ENCODE measurements at places on chromosomes 5 and 9. TPM values are rescaled to one million over a fixed set of nuclear protein-coding genes. Genes with fewer than 3 reads are reported as not detected.

Gene SH2D3C
- 1.8 TPM for total RNA-seq

Gene SLC30A5
- total RNA-seq = 56.7 TPM

Gene FYB1
- total RNA-seq = 22.9 TPM

Gene TMEM203
- 24.1 TPM for total RNA-seq

Gene IL5
- total RNA-seq = not detected

Gene KCTD16
- under 0.01 TPM for total RNA-seq

Gene PLAC8L1
- total RNA-seq = not detected

Gene CCDC183
- 53.0 TPM for total RNA-seq

Gene KLF9
- 174 TPM for total RNA-seq

- peak; percentile 67 for DNase-seq
- no peaks in the 10 kb centered on the region for H3K27me3 ChIP-seq
- H3K36me3 ChIP-seq = no peaks in the 10 kb centered on the region
- H3K4me3 ChIP-seq = no peak overlapping the region
- no peaks in the 10 kb centered on the region for H3K4me1 ChIP-seq
These were observed 18.3 kb downstream of the CMBL start for GRCh38 chr5:10289353-10289752.

DNA sequence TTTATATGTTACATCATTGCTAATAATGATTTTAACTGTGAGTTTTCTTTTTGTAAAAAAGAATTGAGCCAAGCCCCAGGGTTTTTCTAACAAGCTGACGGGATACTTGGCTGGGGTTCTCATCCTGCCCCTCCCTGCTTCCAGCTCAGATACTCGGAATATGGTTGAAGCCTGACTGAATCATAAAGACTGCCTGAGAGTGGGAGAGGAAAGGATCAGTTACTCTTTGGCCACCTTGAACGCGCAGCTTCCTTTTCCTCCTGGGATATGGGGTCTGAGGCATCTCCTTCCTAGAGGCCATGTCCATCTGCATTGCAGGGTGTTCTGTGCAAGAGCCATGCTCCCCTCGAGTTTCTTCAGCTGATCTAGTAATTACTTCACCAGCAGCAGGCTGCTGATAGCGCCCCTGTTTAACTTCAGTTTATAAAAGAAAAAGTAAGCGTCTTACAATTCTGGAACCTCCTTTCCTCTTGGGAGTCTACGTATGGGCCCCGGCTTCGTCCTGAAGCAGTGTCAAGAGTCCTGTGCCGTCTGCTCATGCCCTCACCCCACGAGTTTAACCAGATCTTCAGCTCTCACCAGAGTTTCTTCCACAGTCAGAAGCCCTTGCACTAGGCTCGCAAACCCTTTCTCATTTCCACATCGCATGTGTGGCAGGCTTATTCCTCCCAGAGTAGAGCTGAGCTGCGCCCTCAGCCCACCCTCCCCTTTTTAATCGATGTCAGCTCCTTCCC is 130.0 kb downstream of the MVB12B start:
- no peaks in the 10 kb centered on the region for H3K36me3 ChIP-seq
- no peaks in the 10 kb centered on the region for H3K27me3 ChIP-seq
- H3K27ac ChIP-seq = no peak overlapping the region
- no peak overlapping the region for H3K4me3 ChIP-seq

GRCh38 chr5:168109441-168109840 is 182.0 kb upstream of the WWC1 start:
- H3K4me1 ChIP-seq = no peaks in the 10 kb centered on the region
- H3K36me3 ChIP-seq = no peaks in the 10 kb centered on the region
- no peak for DNase-seq
- H3K4me3 ChIP-seq = no peak overlapping the region
- H3K27me3 ChIP-seq = no peaks in the 10 kb centered on the region

DNA sequence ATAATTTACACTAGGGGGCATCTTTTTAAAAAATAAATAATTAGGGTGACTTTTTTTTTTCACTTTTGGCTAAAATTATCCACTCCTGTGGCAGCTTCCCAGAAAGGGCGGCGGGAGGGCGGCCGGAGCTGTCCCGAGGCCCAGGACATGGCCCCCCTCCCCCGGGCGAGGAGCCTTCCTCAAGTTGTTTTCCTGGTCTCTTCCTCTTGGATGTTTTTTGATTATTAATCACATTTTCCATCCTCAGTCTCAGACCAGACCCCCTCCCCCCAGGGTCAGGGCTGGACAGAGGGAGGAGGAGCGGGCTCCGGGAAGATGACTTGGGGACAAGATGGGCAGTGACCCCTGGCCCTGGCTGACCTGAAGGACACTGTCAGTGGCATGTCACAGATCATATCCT is 4.7 kb upstream of the CNTFR start:
- peak overlapping the region; percentile 53 for H3K27ac ChIP-seq
- DNase-seq = no peak
- no peaks in the 10 kb centered on the region for H3K27me3 ChIP-seq

- H3K27ac ChIP-seq = no peak overlapping the region
- DNase-seq = no peak
- H3K4me1 ChIP-seq = peaks cover 4% of the 10 kb centered on the region
- H3K27me3 ChIP-seq = no peaks in the 10 kb centered on the region
- H3K4me3 ChIP-seq = no peak overlapping the region
These were observed 124.4 kb downstream of the SSBP2 start for GRCh38 chr5:81626524-81626923.

GRCh38 chr9:32957358-32957757 is 44.1 kb downstream of the APTX start:
- no peak overlapping the region for H3K4me3 ChIP-seq
- H3K27ac ChIP-seq = no peak overlapping the region
- peaks cover 7% of the 10 kb centered on the region for H3K36me3 ChIP-seq

DNA sequence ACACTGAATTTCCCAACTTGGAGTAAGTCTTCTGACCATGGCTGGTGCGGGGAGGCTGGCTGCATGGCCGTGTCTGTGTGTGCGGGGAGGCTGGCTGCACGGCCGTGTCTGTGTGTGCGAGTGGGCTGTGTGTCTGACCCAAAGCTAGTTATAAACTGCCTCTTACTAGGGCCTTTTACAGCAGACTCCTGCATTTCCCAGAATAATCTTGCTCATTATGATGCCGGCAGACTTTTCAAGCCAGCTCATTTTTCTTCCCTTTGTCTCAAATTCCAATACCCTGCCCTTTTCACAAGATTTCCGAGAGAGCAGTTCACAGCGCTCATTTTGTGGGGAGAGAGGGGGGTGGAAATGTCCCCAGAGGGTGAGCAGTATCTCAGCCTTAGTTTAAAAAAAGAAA is 470.7 kb upstream of the BRINP1 start:
- no peaks in the 10 kb centered on the region for H3K4me1 ChIP-seq
- H3K27ac ChIP-seq = no peak overlapping the region
- peak; percentile 36 for DNase-seq

GRCh38 chr9:27800692-27801370 is 227.6 kb upstream of the C9orf72 start:
- H3K27me3 ChIP-seq = no peaks in the 10 kb centered on the region
- H3K4me1 ChIP-seq = no peaks in the 10 kb centered on the region
- no peak for DNase-seq
- H3K4me3 ChIP-seq = no peak overlapping the region

- H3K4me1 ChIP-seq = peaks cover 21% of the 10 kb centered on the region
- no peak for DNase-seq
- peaks cover 13% of the 10 kb centered on the region for H3K36me3 ChIP-seq
- H3K27me3 ChIP-seq = no peaks in the 10 kb centered on the region
- no peak overlapping the region for H3K4me3 ChIP-seq
These were observed 33.0 kb upstream of the SLC25A51 start for GRCh38 chr9:37936965-37937364.

DNA sequence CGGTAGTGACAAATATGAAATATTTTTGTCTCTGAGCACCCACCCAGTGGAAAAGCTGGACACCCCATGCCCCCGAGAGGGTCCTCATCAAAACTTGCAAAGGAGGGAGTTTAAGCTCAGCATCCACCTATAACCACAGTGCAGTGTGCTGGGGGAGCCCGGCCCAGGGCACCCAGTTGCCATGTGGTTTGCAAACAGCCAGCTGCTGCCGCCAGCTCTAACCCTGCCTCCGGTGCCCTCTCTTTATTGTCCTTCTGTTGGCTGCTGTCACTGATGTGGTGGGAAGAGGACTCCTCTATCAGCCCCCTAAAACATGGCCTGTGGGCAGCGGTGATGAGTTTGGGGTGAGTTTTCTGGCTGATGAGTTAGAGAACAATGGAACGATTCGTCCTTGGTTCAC is 160.9 kb upstream of the MVB12B start:
- H3K36me3 ChIP-seq = no peaks in the 10 kb centered on the region
- peak; percentile 7 for DNase-seq
- H3K4me1 ChIP-seq = no peaks in the 10 kb centered on the region
- H3K27me3 ChIP-seq = peaks cover 41% of the 10 kb centered on the region
- no peak overlapping the region for H3K27ac ChIP-seq
- H3K4me3 ChIP-seq = no peak overlapping the region

- no peak overlapping the region for H3K27ac ChIP-seq
- no peaks in the 10 kb centered on the region for H3K27me3 ChIP-seq
- no peak overlapping the region for H3K4me3 ChIP-seq
- H3K36me3 ChIP-seq = no peaks in the 10 kb centered on the region
- DNase-seq = no peak
These were observed 296.9 kb downstream of the ADGRV1 start for GRCh38 chr5:90855296-90856010.

DNA sequence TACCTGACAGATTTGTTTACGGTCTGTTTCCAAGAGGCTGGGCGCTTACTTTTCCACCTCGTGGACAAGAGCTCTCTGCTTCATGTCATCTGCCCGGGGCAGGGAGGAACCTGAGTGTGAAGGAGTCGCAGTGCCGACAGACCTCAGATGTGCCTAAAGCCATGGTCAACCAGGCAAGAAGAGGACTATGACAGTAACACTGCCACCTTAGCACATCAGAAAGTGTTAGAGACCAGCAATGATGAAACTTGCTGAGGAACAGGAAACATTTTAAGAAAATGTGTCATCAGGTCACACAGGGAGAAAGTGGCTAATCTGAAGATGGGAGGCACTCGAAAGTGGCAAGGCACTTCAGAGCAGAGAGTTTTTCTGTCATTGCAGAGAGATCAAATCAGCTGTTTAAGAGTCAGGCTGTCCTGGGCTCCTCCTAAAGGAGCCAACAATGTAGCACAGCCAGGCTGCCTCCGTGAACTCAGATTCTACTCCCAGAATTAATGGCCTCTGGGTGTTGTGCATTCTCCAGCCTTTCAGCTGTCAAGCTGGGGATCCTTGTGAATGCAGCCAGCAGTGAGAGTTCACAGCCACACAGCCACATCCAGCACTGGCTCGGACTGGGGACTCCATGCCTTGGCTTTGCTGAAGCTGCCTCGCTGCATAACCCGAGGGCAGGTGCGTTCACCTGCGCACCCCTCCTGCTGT is 94.6 kb downstream of the RAPGEF1 start:
- DNase-seq = no peak
- H3K27ac ChIP-seq = no peak overlapping the region
- no peaks in the 10 kb centered on the region for H3K27me3 ChIP-seq
- peaks cover 8% of the 10 kb centered on the region for H3K36me3 ChIP-seq
- no peak overlapping the region for H3K4me3 ChIP-seq

GRCh38 chr9:112006361-112007020 is 109.9 kb downstream of the UGCG start:
- DNase-seq = no peak
- H3K4me1 ChIP-seq = peaks cover 3% of the 10 kb centered on the region
- H3K36me3 ChIP-seq = no peaks in the 10 kb centered on the region
- no peak overlapping the region for H3K27ac ChIP-seq
- H3K4me3 ChIP-seq = no peak overlapping the region
- H3K27me3 ChIP-seq = no peaks in the 10 kb centered on the region

DNA sequence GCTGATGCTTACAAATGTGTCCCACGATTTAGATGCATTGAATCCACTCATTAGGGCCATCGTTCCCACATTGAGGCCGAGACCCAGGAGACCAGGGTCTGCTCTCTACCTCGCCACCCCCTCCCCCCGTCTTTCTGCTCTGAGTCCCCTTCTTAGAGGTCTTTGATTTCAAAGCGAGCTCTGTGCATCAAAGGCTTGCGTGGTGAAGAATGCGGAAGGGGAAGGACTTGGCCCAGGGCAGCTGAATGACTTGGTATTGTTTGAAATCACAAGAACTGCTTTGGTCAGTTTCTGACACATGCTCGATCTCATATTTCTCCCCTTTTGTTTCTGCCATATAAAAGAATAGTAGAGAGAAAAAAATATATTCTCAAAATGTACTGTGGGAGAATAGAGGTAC is 78.3 kb upstream of the IRX1 start:
- no peaks in the 10 kb centered on the region for H3K27me3 ChIP-seq
- H3K36me3 ChIP-seq = no peaks in the 10 kb centered on the region
- no peak overlapping the region for H3K27ac ChIP-seq
- H3K4me3 ChIP-seq = no peak overlapping the region
- no peaks in the 10 kb centered on the region for H3K4me1 ChIP-seq

DNA sequence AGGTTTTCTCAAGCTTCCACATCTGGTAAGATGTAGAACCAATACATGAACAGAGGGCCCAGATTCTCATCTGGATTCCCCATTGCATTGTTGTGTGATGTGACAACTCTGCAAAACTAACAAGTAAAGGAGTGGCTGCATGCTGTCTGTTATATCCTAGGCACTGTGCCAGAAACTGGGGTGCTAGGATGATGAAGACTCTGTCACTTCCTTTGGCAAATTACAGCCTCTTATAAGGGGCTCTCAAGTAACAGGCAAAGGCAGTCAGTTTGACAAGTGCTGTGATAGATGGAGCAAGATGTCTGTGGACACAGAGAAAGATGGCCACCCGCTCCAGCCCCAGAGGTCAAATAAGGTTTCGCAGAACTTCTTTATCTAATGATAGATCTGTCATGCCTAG is 115.7 kb downstream of the PAPPA start:
- H3K27ac ChIP-seq = no peak overlapping the region
- no peaks in the 10 kb centered on the region for H3K27me3 ChIP-seq
- no peak overlapping the region for H3K4me3 ChIP-seq
- DNase-seq = no peak
- no peaks in the 10 kb centered on the region for H3K4me1 ChIP-seq
- no peaks in the 10 kb centered on the region for H3K36me3 ChIP-seq
